ENCODE measurements at places on chromosomes 16 and 17.

DNA sequence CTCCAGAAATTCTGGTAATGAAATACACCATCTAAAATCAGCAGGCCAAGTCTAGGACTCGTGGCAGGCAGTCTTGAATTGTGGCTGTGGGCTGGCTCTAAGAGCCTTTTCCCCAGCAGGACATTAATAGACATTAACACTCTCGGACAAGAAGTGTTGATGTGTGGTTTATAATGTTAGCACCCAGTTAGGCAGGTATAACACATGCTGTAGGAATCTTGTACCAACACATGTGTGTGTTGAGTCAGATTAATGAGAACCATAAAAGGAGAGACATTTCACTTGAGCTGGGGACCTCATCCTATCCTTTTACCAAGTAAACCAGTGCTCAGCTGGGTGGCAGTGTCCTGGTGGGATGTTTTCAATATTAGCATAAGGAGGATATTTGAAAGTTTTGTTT lies 264.5 kb downstream of the FTO start:
- no peak for DNase-seq

GRCh38 chr17:48290378-48290777 lies 139.6 kb downstream of the SKAP1 start:
- no peak for DNase-seq

DNA sequence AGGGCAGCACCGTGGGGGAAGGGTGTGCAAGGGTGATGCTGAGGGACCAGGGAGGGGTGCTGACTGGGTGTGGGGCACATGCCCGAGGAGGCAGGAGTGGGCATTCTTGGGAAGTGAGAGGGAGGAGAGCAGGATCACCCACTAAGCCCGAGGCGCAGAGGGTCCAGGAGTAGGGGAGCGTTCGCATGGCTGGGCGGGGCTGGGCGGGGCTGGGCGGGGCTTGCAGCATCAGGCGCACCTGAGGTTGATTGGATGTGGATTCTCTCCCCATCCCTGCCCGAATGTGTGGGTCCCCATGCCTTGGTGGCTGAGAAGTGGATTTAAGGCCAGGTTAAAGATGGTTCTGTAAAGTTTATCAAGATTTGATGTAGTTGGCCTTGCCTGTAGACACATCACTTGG lies 14.2 kb downstream of the BANP start:
- no peak for DNase-seq

- DNase-seq = no peak
Measured at GRCh38 chr16:10877472-10877946, 507 bp downstream of the CIITA start.

GRCh38 chr16:85901773-85902365 lies 2.9 kb downstream of the IRF8 start:
- no peak for DNase-seq

DNA sequence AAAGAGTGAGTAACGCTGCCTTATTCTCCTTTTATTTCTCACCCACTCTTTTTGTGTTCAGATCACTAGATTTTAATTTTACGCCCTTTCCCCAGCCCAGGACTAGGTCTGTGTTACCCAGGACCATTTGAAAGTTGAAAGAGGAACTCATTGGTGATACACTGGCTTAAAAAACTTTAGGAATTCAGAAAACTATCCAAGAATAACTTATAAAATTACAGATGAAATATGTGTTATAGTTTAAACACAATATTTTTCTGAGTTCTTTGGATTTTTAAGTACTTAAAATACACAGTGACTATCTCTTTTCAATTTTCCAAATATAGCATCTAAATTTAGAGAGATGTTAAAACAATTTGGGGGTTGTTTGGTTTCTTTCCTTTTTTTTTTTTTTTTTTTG lies 385.2 kb downstream of the CDH13 start:
- DNase-seq = no peak

- DNase-seq = no peak
Measured at GRCh38 chr16:88578446-88579313, 8.5 kb downstream of the ZC3H18 start.

DNA sequence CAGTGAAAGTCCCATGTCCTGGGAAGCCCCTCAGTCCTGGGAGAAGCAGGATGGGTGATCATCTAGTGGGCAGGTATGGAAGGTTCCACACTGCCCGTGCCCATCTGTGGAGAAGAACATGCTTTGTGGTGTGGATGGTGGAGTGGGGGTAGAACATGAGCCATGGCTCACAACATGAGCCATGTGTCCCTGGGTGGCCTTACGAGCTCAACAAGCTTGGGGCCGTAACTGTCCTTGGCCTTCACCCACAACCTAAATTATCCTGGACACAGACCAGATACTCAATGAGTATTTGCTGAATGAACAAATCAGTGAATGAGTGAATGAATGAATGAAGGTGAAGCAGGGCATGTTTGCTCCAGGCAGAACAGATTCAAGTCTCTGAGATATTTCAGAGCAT lies 13.5 kb downstream of the SOX8 start:
- no peak for DNase-seq

GRCh38 chr17:29032013-29032856 lies 10.7 kb upstream of the PIPOX start:
- no peak for DNase-seq

GRCh38 chr17:70098030-70098429 lies 23.0 kb downstream of the KCNJ16 start:
- no peak for DNase-seq

GRCh38 chr17:14310605-14311004 lies 9.7 kb downstream of the HS3ST3B1 start:
- DNase-seq = no peak

DNA sequence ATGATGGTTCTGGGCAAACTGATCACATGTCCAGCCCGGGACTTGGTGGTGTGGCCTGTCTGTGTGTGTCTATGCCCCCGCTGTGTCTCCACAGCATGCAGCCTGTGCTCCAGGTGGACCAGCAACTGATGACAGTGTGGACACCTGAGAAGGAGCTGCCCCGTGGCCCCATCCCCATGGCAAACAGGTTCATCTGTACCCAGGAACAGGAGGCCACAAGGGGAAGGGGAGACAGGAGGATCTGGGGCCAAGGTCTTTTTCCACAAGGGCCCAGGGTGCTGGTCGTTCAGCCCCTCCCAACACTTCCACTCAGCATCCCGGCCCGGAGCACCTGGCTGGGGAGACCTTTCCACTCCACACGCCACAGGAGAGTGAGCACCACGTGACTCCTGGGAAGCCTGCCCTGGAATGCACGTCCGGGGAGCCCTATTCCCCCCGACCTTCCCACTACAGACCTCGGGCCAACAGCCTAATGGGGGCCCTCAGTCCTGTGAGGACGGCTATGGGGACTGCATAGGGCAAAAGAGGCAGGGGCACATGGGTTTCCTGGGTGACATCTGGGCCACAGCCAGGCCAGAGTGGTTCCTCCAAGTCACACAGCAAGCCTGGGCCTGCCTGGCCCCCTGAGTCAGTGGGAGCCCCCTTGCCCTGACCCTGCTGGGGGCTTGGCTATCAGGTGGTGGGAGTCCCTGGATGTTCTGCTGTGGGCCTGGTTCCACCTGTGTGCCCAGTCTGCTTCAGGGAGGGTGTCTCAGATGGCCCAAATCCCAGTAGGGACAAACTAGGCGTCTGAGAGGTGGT lies 20.8 kb upstream of the NXPH3 start:
- DNase-seq = no peak

GRCh38 chr17:43530288-43531081 lies 15.7 kb downstream of the ETV4 start:
- no peak for DNase-seq

DNA sequence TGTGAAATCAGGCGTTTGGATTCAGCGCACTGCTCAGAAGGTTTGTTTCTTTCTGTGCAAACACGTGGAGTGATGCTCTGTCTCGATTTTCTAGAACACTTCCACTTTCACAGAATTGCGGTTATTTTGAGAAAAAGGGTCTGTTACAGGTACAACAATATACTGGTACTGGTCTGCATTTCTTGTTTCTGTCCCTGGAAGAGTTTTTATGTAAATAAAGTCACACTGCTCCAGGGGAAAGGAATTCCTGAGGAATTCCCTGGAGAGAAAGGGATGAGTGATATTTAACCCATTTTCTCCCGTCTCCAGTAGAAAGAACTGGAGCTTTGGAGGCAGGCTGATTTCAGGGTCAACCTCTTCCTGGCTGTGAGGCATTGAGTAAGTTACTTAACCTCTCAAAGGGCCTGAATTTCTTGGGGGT lies 16.2 kb upstream of the RMI2 start:
- no peak for DNase-seq

All from stimulated activated naive B cell treated with anti-CD40 and anti-IgM and Interleukin-4, amounts not matched to agents 10 μg/mL and 1 μg/mL and 100 μg/mL, for 72 hours (primary cell).